Stimulated activated CD4-positive, alpha-beta T cell treated with anti-CD3 and anti-CD28 coated beads, Interleukin-12 subunit alpha, Interleukin-12 subunit beta, amount 100 ng/mL, for 48 hours (primary cell): ENCODE measurements at places on chromosomes 16 and 17.
A peak's percentile ranks its signal among the peaks of the same experiment; 100 is the strongest.

DNA sequence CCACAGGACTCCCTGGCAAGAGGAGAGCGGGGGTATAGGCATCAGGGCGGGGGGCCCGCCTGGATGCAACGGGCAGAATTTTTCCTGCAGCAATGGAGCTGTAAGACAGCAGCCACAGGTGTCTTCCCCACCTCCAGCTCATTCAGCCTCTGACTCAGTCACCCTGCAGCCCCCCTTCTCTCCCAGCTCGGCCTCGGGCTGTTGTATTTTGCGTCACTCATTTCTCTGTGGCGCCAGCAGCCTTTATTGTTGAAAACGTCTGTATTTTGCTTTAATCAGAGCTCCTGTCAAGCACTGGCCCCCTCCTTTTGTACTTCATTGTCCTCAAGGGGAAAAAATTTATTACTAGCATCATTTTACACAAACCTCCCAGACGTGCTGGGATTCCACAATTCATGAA is 117.7 kb downstream of the WSCD1 start:
- no peak for DNase-seq

DNA sequence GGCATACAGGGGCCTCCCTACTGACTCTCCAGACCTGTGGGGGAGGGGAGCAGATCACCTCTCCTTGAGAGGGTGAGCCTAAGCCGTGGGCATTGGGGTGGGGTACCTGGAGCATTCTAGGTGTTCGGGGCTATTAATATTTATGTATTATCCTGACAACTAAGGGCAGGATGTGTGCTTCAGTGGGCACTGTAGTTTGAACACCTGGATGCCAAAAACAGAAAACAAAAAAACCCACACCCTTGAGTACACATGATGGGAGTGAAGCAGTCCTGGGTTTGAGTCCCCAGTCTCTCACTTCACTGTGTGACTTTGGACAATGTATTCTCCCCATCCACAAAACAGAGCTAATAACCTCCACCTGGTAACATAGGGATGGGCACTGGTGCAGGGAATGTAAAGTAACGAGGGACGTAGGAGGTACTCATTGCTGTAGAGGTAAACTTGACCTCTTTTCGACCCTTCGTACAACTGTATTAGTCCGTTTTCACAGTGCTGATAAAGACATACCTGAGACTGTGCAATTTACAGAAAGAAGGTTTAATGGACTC is 257.8 kb downstream of the CPPED1 start:
- no peak for DNase-seq

DNA sequence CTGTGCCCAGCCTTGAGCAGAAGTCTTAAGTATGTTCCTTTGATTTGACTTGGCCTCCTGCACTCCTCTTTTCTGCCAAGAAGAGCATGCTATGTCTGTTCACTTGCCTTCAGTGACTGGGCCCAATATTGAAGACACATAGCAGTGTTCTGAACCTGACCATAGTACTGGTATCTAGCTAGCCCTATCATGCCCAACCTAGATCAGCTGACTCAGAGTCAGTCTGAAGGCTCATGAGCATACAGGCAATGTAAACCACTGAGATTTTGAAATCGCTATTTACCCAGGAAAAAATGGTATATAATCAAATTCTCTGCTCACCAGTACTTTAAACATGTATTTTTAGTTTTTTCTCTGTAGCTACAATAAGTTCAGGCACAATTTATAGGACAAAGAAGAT is 129.4 kb downstream of the TANC2 start:
- DNase-seq, result no peak

- no peak for DNase-seq
These were observed 13.0 kb upstream of the SCIMP start for GRCh38 chr17:5247621-5248020.

DNA sequence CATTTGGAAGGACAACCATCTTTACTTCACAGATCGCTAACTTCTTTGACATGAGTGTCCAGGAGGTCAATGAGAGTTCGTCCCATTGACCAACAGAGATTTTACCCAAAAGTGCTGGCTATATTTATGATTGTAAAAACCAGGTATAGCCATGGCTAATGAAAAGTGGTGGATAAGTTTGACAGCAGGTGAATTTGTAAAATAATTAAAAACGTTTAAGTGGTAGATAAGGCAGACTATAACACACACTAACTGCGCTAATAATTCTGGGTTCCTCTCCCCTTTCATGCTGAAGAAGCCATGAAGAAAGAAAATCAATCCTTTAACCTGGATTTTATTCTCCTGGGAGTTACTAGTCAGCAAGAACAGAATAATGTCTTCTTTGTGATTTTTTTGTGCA is at the start of gene OR1A2:
OR1A2 (plus strand) TSS at position 301 of the 400 bp plus-strand sequence; CDS start at position 301, 0 bp downstream.
- DNase-seq, result no peak

GRCh38 chr17:57114085-57114673 is 29.1 kb downstream of the AKAP1 start:
- peak; percentile 45 for DNase-seq

GRCh38 chr16:11706180-11706742 is 36.4 kb downstream of the TXNDC11 start:
- no peak for DNase-seq

DNA sequence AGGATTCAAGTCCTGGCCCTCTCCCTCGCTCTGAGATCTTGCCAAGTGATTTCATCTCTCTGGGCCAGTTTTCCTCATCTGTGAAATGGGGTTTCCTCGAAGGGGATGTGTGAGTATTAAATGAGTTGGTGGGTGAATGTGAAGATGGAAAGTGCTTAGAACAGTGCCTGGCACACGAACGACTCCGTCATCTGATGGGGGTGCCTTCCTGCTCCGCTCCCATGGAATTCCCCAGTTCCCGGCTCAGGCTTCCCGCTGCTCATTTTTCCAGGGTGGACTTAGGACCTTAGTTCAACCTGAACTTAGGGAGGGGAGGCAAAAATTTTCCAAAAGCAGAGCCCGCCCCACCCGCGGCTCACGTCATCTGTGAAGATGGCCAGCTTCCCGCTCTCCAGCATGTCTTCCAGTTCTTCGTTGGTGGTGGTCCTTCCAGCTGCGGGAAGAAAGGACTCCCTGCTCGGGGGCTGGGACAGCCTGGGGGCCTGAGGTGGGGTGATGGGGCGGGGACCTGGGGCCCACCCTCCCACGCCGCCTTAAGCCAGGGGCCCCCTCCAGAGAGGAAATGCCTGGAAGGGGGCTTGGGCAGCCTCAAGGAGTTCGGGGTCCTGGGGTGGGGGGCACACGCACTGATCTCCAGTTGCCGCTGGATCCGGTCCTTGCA is 11.4 kb downstream of the HSD3B7 start:
- no peak for DNase-seq

DNA sequence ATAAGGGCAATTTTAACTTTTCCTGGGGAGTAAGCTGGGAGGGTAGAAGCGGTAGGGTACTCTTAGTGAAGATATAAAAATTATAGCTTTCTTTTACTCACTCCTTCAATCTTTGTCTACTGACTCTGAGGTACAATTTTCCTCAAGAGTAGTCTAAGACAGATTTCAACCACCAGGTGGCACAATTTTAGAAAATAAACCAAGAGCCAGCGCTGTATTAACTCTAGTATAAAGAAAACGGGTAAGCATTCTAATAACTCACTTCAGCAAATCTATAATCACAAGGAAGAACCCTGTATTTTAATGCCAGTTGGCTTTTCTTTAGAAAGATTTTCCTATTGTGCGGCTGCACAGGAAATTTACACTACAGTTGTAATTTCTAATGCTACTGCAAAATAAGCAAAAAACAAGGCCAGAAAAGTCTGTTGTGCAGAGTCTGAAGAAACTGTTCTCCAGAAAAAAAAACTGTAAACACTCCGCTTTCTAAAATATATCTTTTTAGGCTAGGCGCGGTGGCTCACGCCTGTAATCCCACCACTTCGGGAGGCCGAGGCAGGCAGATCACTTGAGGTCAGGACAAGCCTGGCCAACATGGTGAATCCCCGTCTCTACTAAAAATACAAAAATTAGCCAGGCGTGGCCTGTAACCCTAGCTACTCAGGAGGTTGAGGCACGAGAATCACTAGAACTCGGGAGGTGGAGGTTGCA is 1.9 kb downstream of the CMC2 start:
- DNase-seq, result peak; percentile 72

- DNase-seq, result no peak
These were observed 7.2 kb downstream of the ABHD15 start for GRCh38 chr17:29559640-29560039.

- DNase-seq, result no peak
These were observed 30.6 kb downstream of the PIPOX start for GRCh38 chr17:29073520-29073919.

- no peak for DNase-seq
These were observed 12.7 kb upstream of the FOXN1 start for GRCh38 chr17:28493460-28493859.

DNA sequence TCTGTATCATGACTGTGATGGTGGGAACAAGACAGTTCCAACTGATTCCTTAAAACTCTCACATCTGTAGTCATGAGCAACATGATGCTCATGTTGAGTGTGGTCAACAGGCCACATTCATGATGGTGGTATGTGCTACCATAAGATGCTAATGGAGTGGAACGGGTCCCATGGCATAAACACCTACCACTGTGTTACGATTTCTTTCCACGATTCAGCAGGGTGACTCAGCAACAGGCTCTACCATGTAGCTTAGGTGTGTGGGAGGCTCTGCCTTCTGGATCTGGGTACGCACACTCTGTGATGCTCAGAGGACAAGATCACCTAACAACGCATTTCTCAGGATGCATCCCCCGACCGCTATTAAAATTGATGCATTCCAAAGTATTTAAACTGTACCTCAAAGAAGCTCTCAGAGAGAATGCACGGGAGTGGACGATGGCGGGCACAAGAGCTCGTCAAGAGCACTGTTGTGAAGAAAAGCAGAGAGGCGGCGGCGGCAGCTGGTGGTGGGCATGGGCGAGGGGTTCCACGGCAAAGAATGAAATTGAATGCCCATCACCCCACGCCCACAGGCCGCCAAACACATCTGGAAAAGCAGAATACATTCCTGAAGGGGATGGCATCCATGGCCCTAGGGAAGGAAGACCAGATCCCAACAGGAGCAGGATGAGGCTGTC is 133.3 kb downstream of the ZNF778 start:
- peak; percentile 68 for DNase-seq

DNA sequence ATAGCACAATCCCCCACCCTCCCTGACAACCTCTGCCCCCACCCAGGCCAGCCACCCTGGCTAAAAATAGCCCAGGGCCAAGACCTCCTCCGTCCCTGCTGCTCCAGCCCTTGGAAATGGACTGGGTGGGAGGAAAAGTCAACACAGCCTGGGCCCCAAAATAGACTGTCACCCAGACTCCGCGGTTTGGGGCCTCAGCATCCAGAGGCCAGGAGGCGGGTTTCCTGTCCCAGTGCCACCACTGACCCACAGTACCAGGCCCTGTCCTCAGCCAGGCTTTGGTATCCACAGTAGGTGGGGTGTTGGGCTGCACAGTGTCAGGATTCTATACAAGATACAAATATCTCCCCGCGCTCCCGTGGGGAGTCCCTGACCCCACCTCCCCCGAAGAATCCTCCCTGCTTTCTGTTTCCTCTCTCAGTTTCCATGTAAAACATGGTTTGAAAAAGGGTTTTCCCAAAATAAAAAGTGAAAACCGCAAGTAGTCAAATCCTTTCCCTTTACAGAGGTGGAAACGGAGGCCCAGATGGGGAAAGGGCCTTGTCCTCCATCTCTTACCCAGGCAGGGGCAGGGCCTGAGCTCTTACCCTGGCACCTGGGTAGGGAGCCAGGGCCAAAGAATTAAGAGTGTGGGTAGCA is 20.1 kb downstream of the CPNE2 start:
- no peak for DNase-seq

- DNase-seq, result no peak
These were observed 189.7 kb downstream of the CNTNAP4 start for GRCh38 chr16:76466871-76467270.

DNA sequence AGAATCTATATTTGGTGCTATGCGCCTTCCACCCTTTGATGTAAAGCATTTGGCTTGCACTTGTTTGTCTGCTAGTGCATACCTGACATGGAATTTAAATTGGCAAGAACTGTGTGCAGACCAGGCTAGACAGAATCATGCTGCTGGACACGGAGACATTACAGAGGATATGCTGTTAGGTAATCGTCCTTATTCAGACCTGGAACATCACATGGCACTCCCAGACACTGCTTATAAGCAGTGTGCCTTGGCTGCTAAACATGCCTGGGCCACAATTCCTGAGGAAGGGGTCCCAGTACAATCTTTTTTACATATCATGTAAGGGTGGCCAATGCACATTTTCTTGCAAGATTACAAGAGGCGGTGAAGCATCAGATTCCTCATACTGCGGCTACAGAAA is 6.4 kb downstream of the CD300LD start:
- DNase-seq, result no peak

DNA sequence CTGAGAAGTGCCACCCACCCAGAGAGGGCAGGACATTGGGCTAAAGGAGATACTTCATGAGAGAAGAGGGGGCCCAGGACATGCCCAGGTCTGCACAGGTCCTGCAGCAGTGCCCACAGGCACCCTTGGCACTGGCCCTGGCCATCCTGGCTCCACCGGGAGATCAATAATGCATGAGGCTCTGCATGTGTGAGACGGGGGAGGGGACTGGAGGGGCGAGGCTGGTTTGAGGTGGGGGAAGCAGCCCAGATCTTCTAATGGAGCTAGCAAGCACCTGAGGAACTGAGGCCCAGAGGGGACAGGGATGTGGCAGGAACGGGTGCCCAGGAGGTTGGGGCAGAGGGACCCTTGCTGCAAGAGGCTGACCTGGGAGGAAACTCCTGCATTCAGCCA is 567 bp downstream of the OSBPL7 start:
- DNase-seq, result no peak

- DNase-seq, result no peak
These were observed 4.7 kb downstream of the DYNC1LI2 start for GRCh38 chr16:66746682-66747081.

DNA sequence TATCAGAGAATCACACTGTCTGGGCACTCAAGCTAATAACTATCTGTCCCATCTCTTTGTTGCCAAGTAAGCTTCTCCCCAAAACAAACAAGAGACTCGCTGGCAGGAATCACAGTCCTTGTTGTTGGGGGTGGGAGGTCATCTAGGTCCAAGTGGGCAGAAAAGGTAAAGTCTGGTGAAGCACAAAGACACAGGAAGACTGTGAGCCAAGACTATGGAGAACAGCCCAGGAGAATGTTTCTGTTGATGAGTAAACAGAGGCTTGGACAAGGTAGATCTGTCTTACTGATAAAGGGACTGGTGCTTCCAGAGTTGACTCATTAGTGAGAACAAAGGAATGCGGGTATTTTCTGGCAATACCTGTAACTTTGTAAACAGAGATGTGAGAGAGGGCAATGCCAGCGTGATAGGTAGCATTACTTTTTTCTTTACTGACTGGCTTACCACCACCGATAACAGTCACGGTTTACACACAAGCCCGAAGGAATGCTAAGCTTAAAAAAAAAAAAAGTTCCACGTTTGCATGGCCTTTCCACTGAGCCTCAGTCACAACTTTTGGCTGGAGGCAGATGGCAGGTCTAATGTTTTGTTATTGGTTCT is 11.5 kb upstream of the MMD start:
- no peak for DNase-seq

GRCh38 chr17:1475321-1475854 is 17.1 kb downstream of the MYO1C start:
- no peak for DNase-seq

- DNase-seq, result no peak
These were observed 61.4 kb upstream of the PLCG2 start for GRCh38 chr16:81717662-81718189.

GRCh38 chr17:76921340-76922036 is 53.3 kb downstream of the MGAT5B start:
- no peak for DNase-seq
